Progenitor cell of endocrine pancreas (in vitro differentiated cells): ENCODE measurements at places on chromosomes 7 and 10. TPM values are rescaled to one million over a fixed set of nuclear protein-coding genes. Genes with fewer than 3 reads are reported as not detected.

LRIT1 gene
- total RNA-seq: not detected in 2 replicates

ANKRD7 gene
- total RNA-seq: not detected in 2 replicates

GRCh38 chr7:139838276-139838675, 9.2 kb downstream of the TBXAS1 start:
- no peak overlapping the region for H3K27ac ChIP-seq
- H3K4me3 ChIP-seq: no peak overlapping the region
- DNase-seq: no peak
- H3K27me3 ChIP-seq: peaks cover 2% of the 10 kb centered on the region
- peaks cover 19% of the 10 kb centered on the region for H3K36me3 ChIP-seq
- H3K4me1 ChIP-seq: peaks cover 7% of the 10 kb centered on the region

DNA sequence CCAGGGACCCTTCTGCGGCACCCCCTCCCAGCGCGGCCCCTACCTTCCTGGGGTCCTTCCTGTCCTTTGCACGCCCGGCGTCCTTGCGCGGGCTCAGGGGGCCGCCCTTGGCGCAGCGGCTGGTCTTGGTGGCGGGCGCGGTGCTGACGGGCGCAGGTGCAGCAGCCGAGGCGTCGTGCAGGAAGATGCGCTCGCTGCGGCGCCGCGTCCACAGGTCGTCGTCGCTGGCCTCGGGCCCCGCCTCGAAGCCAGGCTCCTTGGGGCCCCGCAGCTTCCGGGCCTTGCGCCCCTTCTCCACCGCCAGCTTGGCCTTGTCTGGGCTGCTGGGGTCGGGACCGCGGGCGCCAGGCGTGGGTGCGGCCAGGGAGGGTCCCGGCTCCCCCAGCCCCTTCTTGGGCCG, 49.8 kb downstream of the SLC29A4 start:
- H3K36me3 ChIP-seq: peaks cover 40% of the 10 kb centered on the region
- H3K4me1 ChIP-seq: peaks cover 5% of the 10 kb centered on the region
- DNase-seq: no peak
- no peak overlapping the region for H3K27ac ChIP-seq
- H3K27me3 ChIP-seq: no peaks in the 10 kb centered on the region

GRCh38 chr7:77912293-77912692, 113.7 kb downstream of the PHTF2 start:
- H3K4me1 ChIP-seq: peaks cover 3% of the 10 kb centered on the region
- H3K27me3 ChIP-seq: no peaks in the 10 kb centered on the region
- no peak overlapping the region for H3K27ac ChIP-seq
- no peak overlapping the region for H3K4me3 ChIP-seq
- peaks cover 1% of the 10 kb centered on the region for H3K36me3 ChIP-seq
- DNase-seq: no peak

DNA sequence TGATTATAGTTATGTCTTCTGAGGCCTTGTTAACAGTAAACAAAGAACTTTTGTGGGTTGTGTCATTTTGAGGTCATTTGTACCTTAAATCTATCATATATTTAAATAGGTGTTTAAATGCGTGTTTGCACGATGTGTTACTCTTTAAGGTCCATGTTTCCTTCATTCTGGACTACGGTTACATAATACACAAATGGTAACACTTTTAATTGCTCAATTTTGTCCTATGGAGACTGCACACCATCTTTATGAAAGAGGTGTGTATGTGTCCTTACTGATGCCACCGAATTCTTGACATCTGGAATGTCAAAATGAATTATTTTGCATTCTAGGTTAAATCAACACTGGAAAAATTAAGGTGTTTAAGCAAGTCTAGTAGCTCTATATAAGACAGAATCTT, 1.7 kb downstream of the PALS2 start:
- H3K27ac ChIP-seq: no peak overlapping the region
- peaks cover 28% of the 10 kb centered on the region for H3K4me1 ChIP-seq
- H3K4me3 ChIP-seq: peak overlapping the region; percentile 91
- no peaks in the 10 kb centered on the region for H3K36me3 ChIP-seq
- no peak for DNase-seq

CPED1 gene
- 0.80 and 1.1 TPM in 2 replicates for total RNA-seq

DNA sequence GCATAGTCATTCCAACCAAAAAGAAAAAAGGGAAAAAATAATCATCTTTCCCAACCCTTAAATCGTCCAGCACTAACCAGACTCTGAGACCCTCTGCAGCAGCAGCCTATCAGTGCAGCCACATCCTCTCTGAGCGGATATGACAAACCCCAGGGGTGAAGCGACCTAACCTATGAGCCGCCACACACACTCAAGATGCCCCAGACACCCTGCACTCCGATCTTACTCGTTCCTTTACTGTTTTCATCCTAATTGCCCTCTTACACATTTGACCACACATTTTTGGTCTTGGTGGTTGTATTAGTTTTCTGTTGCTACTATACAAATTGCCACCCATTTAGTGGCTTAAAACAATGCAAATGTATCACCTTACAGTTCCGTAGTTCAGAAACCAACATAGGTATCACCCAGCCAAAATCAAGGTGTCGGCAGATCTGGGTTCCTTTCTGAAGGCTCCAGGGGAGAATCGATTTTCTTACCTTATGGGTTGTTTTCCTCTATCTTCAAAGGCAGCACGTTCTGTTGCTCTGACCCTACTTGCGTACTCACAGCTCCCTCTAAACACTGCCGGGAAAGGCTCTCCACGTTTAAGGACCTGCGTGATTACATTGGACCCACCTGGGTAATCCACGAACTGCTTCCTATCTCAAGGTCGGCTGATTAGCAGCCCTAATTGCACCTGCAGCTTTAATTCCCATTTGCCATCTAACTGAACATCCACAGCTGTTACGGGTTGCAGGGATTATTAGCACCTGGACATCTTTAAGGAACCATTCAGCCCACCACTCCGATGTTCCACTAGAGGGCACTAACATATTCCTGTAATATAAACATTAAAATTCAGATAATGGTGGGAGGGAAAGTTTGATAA, 37.3 kb upstream of the PRSS1 start:
- no peak overlapping the region for H3K4me3 ChIP-seq
- H3K36me3 ChIP-seq: no peaks in the 10 kb centered on the region
- no peak for DNase-seq
- H3K27ac ChIP-seq: no peak overlapping the region
- peaks cover 8% of the 10 kb centered on the region for H3K27me3 ChIP-seq
